ENCODE measurements at places on chromosomes 2 and 18.

DNA sequence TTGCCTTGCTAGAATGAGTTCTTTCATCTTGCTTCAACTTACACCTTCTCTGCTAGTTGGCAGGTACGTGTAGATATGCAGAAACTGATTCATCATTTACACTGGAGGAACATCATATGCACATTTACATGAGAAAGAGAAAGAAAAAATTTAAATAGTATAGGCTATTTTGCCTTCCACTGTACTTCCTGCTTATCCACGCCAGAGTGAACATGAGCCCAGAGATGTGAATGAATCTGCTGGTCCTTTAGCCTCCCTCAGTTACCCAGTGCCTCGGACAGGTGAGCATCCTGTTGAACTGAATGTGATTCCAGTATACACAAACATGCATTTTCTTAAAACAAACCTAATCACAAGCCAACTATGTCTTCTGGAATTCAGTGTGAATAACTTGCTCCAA lies 83.6 kb downstream of the SESTD1 start:
- no peak for DNase-seq

- no peak for DNase-seq
Measured at GRCh38 chr18:9994701-9995235, 81.0 kb downstream of the VAPA start.

- no peak for DNase-seq
Measured at GRCh38 chr2:146323564-146323963, 1521.3 kb upstream of the ACVR2A start.

DNA sequence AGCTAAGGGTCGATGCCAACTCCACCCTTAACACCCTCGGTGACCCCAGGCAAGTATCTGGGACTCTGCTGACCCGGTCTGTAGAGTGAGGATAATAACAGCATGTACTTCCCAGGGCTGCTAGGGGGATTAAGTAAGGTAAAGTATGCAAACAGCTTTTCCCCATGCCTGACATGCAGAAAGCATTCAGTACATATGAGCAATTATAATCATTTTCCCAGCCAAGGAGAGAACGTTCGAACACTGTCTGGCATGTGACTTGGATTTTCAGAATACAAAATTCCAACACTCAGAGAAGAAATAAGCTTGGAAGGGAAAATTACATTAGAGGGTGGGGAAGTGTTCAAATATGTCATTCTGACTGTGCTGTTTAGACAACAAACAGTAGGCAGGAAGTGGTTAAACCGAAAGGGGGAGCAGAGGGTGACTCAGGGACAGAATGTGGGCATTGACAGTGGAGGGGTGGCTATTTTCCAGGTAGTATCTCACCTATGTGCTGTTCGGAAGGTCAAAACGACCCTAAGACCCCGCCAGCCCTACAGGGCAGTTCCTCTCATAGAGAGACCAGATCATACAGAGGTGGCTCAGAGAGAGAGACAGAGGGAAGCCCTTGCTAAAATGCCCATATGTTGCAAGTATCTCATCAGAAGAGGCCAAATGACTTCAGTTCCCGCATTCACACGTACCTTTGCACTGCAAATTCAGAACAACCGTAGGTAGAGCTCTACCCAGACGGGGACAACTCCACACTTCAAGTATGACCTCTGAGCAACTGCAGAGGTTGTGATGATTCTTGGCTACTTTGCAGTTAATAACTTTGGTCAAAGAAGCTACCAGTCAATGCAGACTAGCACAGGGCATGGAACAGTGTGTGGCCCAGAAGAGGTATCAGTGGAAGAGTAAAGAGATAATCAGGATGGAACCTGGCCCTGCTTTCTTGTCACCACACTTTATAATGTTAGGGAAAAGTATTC lies 14.8 kb downstream of the ASPRV1 start:
- DNase-seq = peak; percentile 20

GRCh38 chr2:7878786-7879482 lies 802.9 kb upstream of the ID2 start:
- DNase-seq = no peak

GRCh38 chr18:47831351-47831750 lies 99.1 kb downstream of the SMAD2 start:
- DNase-seq = no peak

GRCh38 chr2:99481941-99482340 lies 7.9 kb downstream of the REV1 start:
- no peak for DNase-seq

DNA sequence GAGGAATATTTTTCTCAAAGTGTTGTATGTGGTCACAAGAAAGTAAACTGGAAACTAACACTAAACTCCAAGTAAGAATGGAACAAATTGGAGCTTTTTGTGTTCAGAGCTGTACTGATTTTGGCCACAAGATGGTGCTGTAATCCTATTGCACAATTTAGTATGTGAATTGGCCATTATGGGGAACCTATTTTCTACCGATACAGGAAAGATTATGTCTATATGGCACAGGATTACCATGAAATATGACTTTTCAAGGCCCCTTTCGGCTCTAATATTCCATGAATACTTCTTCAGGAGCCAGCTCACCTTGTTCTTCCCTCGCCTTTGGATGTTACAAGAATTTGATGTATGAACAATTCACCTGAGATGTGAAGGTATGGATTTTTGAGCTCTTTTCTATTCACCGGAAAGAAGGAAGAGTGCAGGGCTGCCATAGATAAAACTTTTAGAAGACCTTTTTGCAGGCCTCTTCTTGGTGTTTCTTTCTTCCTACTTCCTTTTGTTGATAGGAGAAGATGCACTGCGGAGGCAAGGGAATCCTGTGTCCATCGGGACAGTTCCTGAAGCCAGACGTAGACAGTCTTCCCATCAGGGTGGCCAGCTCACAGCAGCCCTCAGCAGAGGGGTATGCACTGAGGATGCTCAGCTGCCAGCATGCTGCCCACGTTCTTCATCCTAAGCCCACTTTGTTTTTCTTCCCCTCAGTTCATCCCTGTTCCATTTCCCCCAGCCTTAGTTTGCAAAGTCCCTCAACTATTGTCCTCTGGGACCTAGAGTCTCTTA lies 13.3 kb downstream of the MRPL44 start:
- peak; percentile 72 for DNase-seq

DNA sequence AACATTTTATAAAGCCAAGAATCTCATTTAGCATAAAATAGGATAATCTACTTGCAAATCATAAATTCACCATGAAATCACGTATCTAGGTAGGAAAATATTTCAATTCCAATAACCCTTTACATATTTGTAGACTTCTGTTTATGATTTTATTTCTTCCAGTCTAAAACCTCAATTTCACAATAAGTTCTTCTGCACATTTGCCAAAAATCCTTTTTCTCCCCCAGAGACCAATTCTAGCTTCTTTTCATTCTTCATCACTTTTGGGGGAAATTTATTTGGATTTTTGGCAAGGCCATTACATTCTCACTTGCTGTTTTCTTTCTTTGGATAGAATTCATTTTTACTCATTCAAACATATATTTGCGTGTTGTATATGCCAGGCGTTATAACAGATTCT lies 86.8 kb downstream of the SPRED2 start:
- no peak for DNase-seq

DNA sequence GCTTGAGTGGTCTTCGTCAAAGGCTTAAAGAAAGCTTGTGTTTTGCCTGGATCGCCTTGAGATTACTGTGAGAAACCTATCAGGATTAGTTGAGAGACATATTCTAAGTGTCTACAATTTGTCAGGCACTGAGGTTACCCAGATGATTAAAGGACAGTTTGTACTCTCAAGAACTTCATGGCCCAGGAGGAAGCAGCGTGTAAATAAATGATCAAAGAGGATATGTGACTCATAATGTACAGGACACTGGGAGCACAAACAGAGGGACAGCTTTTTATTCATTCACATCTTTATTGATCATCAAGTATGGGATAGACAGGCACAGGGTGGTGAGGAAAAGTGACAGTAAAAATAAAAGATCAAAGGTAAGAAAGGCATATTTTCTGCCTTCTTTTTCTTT lies 152.6 kb upstream of the FSHR start:
- DNase-seq = no peak

GRCh38 chr2:1295740-1296139 lies 117.5 kb upstream of the TPO start:
- no peak for DNase-seq

Measured in stimulated activated CD4-positive, alpha-beta T cell treated with anti-CD3 and anti-CD28 coated beads, Interleukin-2, amount 100 ng/mL, for 24 hours (primary cell).